ENCODE measurements at places on chromosomes 5 and 9.
A peak's percentile ranks its signal among the peaks of the same experiment; 100 is the strongest.

GRCh38 chr9:134178768-134179551, 14.6 kb upstream of the RNU6ATAC start:
- DNase-seq, result peak; percentile 10

GRCh38 chr9:129098328-129098727, 12.3 kb downstream of the CRAT start:
- DNase-seq, result no peak

- peak; percentile 28 for DNase-seq
Observed at GRCh38 chr9:110049699-110050450, 158.1 kb downstream of the C9orf152 start.

GRCh38 chr9:92029553-92029952, 79.5 kb upstream of the ROR2 start:
- DNase-seq, result no peak

DNA sequence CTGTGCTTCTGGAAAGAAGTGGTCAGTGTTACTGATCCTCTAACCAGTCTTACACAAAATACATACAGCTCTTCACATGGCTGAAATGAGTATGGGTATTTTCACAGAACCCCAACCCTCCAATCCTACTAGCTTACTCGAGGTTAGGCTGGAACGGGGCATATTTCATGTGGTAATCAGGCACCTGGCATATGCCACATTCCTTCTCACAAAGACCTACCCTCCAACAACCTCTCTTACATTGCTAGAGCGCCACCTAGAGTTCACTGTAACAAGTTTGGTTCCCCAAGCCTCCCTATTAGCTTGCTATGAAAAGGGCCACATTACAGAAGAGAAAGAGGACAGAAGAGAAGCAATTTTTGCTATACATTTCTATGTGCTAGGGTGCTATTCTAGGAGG, 597.3 kb downstream of the PRELID2 start:
- DNase-seq, result peak; percentile 81

DNA sequence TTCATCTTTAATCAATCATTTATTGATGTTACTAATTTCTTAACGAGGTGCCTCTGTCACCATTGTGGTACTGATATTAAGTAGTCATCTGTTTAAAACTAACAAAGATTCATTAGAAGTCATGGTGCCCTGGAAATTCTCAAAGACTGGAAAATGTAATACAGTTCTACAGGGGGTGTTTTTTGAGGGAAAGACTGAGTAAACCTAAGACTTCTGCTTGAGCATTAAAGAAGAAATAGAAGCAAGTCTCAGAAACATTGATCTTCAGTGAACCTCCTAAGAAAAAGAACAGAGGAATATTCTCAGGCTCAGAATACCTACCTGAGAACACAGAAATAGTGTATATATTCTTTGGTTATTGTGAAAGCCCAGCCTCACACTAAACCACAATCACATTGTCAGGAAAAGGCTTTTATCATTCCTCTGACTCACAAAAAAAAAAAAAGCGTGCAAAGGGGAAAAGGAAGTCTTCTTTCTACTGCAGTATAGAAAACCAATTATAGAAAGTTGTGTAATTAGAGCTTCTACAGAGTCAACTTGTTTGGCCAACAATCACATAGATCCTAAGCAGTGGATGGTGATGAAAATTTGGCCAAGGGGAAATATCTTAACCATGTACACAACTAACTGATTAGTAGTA, 60.8 kb downstream of the HINT1 start:
- DNase-seq, result no peak
